ENCODE measurements at places on chromosomes 2 and 18.

- no peak for DNase-seq
Measured at GRCh38 chr2:132911726-132912724, 242.0 kb upstream of the LYPD1 start.

DNA sequence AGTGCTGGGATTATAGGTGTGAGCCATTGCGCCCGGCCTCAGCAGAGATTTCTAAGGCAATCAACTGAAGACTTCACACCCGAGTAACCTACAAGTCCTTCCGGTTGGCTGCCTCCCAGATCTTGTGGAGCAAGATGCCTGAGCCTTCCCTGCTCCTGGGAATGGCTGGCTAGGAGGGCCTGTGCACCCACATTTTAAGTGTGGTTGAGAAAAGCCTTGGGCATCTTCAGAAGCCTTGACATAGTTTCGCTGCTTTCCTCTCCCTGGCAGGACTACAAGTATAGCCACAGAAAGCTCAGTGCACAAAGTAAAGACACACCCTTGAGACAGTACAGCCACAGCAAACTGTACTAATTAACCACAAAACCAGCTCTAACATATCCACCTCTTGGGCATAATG, 35.2 kb downstream of the E2F6 start:
- DNase-seq, result no peak

DNA sequence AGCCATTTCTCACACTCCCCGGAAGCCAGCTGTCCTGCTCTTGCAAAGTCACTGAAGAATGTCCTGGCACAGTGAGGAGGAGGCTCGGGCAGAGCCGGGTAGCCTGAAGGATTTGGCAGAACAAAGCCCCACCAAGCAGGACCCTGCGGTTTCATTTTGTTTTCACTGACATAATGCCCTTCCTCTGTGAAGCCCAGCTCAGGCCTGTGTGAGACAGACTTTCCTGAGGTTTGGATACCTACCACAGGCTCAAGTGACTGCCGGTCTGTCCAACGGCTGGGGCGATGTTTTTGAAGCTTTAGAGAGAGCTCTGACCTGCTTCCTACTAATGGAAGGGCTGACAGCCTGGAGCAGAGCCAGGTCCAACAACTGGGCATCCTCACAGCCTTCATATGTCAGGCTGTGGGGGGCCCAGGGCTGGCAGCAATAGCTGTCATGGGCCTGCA, 99.8 kb upstream of the FZD7 start:
- DNase-seq, result no peak

- no peak for DNase-seq
Measured at GRCh38 chr2:190327867-190328572, 8.4 kb upstream of the HIBCH start.

- peak; percentile 47 for DNase-seq
Measured at GRCh38 chr2:15636972-15637785, 45.5 kb downstream of the DDX1 start.

GRCh38 chr18:77091366-77091765, 41.2 kb downstream of the MBP start:
- no peak for DNase-seq

DNA sequence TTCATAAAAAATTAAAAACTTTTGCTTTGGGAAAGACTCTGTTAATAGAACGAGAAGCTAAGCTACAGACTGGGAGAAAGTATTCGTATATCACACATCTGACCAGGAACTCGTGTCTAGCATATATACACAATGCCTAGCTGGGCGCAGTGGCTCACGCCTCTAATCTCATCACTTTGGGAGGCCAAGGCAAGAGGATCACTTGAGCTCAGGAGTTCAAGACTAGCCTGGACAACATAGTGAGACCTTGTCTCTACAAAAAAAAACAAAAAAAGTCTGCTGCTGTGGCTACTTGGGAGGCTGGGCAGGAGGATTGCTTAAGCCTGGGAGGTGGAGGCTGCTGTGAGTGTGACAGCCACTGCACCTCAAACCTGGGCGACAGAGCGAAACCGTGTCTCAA, 46.6 kb downstream of the EPB41L5 start:
- no peak for DNase-seq

- no peak for DNase-seq
Measured at GRCh38 chr18:21448299-21448698, 152.2 kb downstream of the ESCO1 start.

DNA sequence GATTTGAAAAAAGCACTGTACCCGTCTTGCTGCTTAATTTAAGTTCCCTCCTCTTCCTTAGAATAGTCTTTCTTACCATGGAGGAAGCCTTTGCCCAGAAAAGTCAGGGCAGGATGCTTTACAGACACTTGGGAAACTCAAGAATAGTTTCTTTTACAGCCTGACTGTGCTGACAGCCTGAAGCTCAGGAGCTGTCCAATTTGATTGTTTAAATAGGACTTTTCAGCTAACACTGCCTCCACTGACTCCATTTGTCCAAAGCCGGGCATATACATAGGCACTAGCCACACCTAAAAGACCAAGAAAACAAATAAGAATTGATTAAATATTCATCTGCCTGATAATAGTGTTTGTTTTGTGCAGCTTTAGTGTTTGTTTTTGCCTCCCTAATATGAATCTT, 110.9 kb upstream of the L3MBTL4 start:
- no peak for DNase-seq

DNA sequence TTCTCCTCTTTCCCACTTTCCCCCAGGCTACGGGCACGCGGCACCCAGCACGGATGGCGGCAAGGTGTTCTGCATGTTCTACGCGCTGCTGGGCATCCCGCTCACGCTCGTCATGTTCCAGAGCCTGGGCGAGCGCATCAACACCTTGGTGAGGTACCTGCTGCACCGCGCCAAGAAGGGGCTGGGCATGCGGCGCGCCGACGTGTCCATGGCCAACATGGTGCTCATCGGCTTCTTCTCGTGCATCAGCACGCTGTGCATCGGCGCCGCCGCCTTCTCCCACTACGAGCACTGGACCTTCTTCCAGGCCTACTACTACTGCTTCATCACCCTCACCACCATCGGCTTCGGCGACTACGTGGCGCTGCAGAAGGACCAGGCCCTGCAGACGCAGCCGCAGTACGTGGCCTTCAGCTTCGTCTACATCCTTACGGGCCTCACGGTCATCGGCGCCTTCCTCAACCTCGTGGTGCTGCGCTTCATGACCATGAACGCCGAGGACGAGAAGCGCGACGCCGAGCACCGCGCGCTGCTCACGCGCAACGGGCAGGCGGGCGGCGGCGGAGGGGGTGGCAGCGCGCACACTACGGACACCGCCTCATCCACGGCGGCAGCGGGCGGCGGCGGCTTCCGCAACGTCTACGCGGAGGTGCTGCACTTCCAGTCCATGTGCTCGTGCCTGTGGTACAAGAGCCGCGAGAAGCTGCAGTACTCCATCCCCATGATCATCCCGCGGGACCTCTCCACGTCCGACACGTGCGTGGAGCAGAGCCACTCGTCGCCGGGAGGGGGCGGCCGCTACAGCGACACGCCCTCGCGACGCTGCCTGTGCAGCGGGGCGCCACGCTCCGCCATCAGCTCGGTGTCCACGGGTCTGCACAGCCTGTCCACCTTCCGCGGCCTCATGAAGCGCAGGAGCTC, 35.4 kb downstream of the KCNK3 start:
- peak; percentile 1 for DNase-seq

GRCh38 chr2:37457401-37457901, 113.0 kb downstream of the QPCT start:
- DNase-seq, result no peak

DNA sequence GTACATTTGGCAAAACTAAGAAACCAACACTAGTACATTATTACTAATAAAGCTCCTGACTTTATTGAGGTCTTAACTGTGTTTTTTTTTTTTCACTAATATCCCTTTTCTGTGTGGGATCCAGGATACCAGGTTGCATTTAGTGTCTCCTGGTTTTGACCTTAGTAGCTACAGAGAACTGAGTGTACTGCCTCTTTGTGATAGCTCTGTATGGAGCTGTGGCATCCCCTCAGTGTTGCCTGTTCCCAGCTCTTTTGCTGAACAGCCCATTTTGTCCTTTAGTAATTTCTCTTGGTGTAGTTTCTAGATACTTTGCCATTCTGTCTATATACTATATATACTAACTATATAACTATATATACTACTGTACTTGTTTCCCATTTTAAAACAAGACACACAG, 31.6 kb downstream of the KCMF1 start:
- DNase-seq, result no peak

GRCh38 chr2:216793386-216793785, 66.5 kb downstream of the TNP1 start:
- no peak for DNase-seq

DNA sequence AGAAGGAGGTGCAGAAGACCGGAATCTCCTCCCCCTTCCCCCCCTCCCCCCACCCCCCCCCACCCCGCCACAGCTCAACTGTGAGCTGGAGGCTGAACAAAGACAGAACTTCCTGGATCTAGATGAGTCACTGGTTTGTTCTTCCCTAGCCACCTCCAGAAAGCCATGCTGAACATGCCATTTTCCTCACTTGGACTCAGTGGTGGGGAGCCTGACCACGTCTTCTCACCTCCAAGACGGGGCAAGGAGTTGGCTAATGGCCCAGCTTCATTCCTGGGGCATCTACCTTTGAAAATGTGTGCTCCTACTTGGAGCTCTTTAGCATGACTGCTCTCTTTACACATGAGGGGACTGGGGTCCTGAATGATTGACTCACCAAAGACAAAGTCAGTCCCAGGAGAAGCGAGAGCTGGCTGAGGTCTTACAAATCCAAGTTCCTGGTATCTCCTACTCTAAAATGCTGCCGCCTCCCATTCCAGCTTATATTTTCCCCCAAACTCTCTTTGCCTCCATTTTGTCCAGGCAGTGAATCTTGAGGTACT, 22.6 kb upstream of the FZD5 start:
- no peak for DNase-seq

DNA sequence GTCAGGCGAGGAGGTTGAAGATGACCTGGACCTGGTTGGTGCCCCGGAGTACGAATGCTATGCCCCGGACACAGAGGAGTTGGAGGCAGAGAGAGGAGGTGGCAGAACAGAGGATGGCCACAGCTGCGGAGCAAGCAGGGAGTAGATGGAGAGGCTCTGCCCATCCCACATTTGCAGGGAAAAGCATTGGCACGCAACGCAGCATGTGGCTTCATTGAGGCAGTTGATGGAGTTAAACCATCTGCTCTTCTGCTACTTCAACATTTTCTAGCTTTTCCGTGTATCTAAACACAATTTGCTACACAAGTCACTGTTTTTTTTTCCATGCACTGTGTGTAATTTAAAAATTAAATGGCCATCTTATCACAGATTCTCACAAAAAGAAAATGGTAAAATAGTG, 11.8 kb downstream of the RBFA start:
- no peak for DNase-seq

GRCh38 chr18:39839782-39840181, 2115.3 kb upstream of the PIK3C3 start:
- no peak for DNase-seq

- no peak for DNase-seq
Measured at GRCh38 chr2:64713686-64714085, 60.0 kb upstream of the SERTAD2 start.

DNA sequence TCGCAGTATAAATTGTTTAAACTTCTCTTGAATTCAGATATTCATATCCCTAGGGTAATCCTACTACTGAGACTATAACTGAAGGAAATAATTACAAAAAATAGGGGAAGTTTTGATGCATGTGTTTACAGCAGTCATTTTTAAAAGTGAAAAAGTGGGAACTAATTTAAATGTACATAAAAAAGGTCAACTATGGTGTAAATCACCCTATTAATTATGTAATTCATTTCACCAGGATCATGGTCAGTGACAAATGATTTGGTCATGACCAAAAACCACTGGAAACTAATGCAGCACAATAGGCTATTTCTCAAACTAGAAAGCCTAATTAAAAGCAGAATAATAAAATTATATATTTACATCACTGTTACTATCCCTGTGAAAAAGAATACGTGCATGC, 5.0 kb upstream of the CNGA3 start:
- DNase-seq, result no peak

DNA sequence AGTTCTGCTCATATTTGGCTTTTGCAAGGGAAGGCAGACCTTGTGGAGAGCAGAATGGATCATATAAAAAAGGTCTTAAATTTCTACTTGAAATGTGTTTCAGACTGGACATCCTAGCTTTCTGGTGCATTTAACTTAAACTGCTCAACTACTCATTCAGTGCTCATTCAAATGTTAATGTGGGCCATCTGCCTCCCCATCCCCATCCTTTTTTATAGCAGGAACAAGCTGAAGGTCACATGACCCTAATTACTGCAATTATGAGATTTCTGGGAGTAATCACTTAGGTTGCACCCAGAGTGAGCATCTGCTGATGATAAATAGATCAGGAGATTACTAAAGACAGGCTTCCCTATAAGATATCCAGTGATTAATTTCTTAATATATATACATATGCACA, 96.1 kb downstream of the MAP2 start:
- no peak for DNase-seq

DNA sequence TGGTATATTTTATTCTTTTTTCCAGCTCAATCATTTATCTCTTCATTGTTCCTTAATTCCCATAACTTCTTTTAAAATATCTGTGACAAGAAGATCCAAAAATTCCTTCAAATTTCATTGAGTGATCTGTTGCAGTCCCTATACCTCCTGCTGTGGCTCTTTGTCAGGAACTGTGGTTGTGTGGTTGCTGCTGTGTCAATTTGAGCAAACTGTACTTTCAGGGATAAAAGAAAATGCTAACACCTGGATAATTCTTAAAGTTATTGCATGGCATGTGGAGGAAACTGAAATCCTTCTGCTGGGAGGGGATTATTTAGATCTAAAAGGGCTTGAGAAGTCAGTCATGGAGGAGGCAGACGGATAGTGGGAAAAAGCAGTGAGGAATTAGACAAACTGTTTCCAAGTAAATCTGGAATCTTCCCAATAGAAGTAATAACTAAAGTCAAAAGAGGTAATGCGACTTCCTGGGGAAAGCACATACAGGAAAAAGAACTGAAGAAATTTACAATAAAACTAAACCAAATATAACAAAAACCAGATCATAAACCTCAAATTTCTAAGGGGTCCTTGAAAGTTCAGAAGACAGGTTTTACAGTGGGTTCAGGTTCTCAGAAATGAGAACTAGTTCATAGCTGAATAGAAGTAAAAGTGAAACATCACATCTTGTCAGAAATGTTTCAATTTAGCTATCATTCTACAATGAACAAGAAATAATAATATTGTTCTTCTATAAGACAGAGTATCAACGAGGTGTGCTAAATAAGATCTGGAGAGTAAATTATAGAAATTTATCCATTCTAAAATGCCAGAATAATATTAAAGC, 33.5 kb upstream of the CD226 start:
- DNase-seq, result no peak

GRCh38 chr18:3265564-3266033, 3.7 kb downstream of the MYL12B start:
- no peak for DNase-seq
